Activated CD8-positive, alpha-beta T cell treated with anti-CD3 and anti-CD28 coated beads, Interleukin-2, amount 10 ng/mL, durations not matched to agents 7 days and 5 days (primary cell): ENCODE measurements at places on chromosomes 6 and 20. TPM values are rescaled to one million over a fixed set of nuclear protein-coding genes. Genes with fewer than 3 reads are reported as not detected.

DNA sequence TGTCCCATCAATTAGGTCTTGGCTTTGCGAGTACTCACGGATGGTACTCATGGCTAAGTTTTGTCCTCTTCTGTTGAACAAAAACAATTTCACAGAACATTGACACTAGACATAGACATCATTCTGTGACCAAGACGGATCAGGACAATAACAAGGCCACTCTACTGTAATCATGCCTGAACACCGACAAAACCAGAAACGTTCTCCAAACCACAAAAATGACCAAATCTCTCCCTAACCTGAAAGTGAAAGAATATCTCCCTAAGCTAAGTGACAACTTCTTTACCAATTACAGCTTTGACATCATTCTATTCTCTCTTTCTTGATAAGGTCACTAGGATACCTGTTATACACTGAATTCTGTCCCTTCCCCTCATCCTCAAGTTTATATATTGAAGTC is 40.0 kb upstream of the SLC2A12 start:
- no peaks in the 10 kb centered on the region for H3K36me3 ChIP-seq
- H3K27me3 ChIP-seq = peaks cover 26% of the 10 kb centered on the region
- no peak for DNase-seq
- H3K4me1 ChIP-seq = peaks cover 6% of the 10 kb centered on the region

GRCh38 chr6:44444853-44445252 is 57.3 kb downstream of the CDC5L start:
- H3K27ac ChIP-seq = no peak overlapping the region
- no peak overlapping the region for H3K4me3 ChIP-seq
- H3K27me3 ChIP-seq = no peaks in the 10 kb centered on the region

GRCh38 chr20:19903168-19903811 is 113.9 kb upstream of the NAA20 start:
- H3K4me3 ChIP-seq = no peak overlapping the region
- DNase-seq = no peak
- no peak overlapping the region for H3K27ac ChIP-seq

Gene MTFR2
- 27.9 TPM for total RNA-seq

Gene TMEM170B
- 0.89 TPM for total RNA-seq
